ENCODE measurements at places on chromosomes 3 and 15.

- no peak for DNase-seq
These were observed 373.1 kb upstream of the WNT5A start for GRCh38 chr3:55860049-55860721.

- DNase-seq, result no peak
These were observed 18.5 kb downstream of the MIX23 start for GRCh38 chr3:122364490-122364889.

- no peak for DNase-seq
These were observed 55.1 kb upstream of the FILIP1L start for GRCh38 chr3:100169201-100169920.

DNA sequence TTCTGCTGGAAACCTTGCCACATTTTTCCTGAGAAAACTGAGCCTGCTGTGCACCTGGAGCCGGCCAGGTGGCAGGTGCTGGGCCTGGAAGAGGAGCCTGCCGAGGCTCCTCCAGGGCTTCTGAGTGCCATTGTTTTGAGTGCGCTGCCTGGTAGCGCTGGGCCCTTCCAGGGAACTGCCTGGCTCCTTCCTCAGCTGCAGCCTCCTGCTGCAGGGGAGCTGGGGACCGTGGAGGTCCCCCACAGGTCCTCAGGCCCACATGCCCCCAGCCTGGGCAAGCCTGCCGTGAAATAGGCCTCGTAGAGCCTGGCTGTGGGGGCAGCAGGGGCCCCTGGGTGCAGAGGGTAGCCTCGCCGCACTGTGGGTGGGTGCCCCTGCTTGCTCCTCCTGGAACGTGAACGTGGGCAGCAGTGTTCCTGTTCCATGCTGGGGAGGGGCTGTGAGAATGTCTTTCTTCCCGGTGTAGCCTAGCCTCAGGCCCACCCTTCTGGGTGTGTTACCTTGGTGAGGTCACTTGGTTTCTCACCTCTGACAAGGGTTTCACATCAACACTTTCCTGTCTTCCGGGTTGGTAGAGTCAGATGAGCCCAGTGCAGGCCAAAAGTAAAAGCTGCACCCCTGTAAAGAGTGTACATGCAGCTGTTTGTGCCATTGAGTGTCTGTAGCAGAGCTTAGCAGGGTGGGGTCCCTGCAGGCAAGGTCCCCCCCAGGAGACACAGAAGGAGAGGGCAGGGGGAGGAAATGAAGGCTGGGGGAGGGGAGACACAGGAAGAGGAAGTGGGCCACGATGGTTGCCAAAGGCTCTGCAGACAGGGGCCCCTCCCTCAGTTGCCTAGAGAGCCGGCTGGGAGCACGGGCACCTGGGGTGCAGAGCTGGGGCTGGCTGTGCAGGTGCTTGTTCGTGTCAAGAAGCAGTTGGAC lies 34.5 kb downstream of the KLF13 start:
- peak; percentile 74 for DNase-seq

DNA sequence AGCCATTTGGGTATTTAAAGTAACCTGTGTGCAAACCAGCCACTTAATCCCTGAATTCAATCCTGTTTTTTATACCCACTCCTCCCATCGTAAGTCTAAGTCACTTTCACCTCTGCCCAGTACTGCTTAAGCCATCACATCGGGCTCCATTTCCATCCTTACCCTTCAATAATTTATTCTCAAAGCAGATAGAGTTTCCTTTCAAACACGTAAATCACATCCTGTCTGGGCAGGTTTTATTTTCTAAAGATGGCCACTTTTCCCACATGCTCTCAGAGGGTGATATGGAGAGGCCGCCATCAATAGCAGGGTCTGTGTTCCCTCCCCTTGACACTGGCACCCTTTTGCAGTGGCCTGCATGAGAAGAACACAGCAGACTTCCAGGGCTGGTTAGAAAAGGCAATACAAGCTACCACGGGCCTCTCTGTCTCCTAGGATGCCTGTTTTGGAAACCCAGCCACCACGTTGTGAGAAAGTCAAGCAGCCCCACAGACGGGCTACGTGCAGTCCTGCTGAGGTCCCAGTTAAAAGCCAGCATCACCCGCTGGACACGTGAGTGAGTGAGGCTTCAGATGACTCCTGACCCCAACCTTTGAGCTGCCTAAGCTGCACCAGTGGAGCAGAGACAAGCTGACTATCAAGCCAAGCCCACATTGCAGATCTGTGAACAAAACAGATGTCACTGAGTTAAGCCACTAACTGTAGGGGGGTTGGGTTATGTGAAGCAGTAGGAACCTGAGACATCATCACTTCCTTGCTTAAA lies 241.8 kb upstream of the SLCO3A1 start:
- no peak for DNase-seq

- DNase-seq, result no peak
These were observed 51.6 kb downstream of the ZNF621 start for GRCh38 chr3:40576396-40576795.

GRCh38 chr3:41405466-41405865 lies 206.2 kb downstream of the CTNNB1 start:
- no peak for DNase-seq

GRCh38 chr15:49200347-49200746 lies 30.3 kb downstream of the GALK2 start:
- no peak for DNase-seq

DNA sequence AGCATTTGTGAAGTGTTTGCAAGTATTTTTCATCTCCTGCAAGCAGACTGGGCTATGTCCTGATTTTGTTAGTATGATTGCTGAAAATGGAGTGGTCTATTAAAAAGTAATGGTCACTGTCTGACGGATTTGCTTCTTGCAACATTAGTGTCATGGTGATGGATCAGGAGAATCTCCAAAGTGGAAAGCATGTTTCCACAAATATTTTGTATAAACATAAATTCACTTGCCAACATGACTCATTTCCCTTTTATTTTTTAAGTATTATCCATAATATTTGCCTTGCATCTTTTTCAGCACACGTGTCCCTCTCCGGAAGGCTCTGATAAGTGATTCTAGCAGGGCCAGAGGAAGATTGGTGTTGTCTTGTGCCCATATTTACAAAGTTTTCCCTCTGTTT lies 27.4 kb upstream of the CACNA2D3 start:
- no peak for DNase-seq

Measured in T-helper 17 cell (primary cell).